Nephron progenitor cell (in vitro differentiated cells): ENCODE measurements at places on chromosomes 2 and 18.

GRCh38 chr2:86243950-86244733 is 44.9 kb downstream of the MRPL35 start:
- no peak for DNase-seq

DNA sequence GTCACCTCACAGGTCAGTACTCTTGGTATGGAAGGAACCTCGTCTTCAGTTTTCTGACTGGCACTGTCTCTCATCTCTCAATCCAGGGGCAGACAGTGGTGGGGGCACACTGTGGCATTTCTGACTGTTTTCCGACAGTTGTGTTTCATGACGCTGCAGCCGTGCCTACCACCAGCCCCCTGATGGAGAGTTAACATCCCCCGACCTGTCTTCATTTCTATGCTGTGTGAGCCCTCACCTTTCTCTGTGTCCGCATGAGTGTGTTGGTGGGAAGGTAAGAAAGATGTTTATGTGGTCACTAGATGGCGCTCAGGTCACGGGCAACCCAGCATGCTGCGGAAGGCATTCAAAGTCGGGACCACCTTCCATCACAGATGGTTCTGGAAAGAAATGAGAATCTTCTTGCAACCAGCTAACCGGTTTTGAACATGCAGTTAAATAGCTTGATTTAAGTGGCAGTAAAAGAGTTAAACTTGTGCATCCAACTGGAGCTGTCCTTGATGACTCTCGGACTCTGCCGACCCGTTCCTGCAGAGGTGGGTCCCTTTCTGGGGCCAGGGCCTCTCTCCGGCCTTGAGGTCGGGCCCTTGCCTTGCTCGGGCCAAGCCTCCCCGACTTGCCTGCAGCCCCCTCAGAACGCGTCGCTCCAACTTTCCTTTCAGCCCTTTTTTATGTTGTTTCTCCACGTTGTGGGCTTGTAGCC is 92.4 kb downstream of the DYSF start:
- peak; percentile 71 for DNase-seq

DNA sequence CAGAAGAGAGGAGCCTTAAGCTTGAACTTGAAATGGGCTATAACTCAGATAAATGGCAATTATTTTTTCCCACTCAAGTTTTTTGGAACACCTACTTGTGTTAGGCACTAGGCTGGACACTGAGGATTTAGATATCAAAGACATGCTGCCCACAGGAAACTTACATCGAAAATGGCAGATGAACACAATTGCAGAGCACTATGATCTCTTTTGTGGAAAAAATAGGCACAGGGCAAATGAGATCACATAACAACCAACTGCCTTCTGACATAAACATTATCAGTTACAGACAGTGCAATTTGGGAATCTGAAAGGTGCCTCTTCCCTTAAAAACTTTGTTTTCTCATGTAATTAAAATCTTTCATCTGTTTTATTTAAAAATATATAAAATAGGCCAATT is 3.8 kb upstream of the IRS1 start:
- DNase-seq = no peak

GRCh38 chr18:68766433-68766832 is 31.4 kb upstream of the CCDC102B start:
- DNase-seq = no peak

- DNase-seq = no peak
Observed at GRCh38 chr18:24488824-24489493, 28.5 kb downstream of the HRH4 start.

DNA sequence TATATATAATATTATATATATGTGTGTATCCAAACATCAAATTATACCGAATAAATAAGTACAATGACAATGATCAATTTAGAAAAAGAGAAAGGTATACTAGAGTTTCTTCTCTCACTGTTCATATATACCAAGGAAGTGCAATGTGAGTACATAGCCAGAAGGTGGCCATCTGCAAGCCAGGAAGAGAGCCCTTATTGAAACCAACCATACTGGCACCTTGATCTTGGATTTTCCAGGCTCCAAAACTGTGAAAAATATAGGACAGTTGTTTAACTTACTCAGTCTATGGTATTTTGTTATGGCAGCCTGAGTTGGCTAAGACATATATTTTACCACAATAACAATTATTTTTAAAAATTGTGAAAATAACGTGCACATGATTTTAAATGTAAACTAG is 1490.2 kb upstream of the SLC39A10 start:
- peak; percentile 10 for DNase-seq
